ENCODE measurements at places on chromosomes 5 and 9. TPM values are rescaled to one million over a fixed set of nuclear protein-coding genes. Genes with fewer than 3 reads are reported as not detected.

DNA sequence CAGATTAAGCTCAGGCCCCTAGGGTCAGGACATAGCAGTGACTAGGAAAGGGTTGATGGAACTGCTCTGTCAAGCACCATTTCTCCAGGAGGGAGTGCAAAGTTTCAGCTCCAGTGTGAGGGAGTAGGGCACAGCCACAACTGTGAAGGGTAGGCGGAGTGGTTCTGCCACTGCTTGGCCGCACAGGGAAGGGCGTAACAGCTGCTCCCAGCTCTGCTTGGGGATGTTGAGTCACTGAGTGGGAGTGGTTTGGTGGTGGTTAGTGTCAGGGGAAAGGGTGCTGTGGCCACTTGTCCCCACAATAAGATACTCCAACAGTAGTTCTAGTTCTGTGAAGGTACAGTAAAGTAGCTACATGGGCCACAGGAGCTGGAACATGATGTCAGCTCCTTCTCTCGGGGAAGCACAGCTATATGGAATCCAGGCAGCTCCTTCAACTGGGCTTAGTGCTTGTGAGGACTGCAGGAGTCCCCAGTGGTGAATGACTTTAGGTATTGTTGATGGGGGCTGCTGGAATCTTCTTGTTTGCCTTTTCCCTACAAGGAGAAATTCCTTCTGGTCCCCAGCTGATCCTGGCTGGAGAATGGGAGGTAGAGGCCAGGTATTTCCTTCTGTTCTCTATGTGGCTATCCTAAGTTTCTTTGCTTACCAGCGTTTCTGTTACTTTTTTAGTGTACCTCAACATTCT is 314.5 kb downstream of the SPATA31D1 start:
- no peak for DNase-seq

GRCh38 chr5:134547066-134547465 is 21.6 kb downstream of the JADE2 start:
- no peak for DNase-seq

DNA sequence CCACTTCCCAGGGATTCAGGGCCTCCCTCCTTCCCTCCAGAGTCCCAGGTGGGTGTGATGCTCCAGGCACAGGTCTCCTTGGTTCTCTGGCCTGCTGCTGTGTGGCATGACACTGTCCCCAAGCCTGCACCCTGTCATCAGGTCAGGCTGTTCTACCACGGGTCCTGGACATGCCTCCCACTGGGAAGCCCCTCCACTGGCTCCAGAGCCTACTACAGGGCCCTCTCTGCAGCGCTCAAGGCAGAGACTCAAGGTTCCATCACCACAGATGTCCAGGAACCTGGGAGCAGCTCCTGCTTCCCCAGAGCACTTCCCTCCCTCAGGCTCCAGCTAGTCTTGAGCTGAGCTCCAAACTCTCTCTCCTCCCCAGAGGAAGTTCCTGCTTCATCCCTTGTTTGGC is 237.3 kb downstream of the PBX3 start:
- DNase-seq, result no peak

DNA sequence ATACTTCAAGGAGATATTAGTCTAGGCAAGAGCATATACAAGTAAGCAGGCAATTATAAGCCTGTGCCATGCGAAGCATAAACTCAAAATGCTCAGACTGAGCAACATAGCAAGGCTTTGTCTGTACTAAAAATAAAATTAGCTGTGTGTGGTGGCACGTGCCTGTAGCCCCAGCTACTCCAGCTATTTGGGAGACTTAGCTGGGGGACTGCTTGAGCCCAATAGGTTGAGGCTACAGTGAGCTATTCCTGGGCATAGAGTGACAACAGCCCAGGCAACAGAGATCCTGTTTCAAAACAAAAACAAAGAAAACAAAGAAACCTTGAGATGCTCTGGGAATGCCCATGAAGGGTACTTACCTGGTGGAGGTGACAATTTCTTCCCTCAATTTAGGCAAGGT is 130.5 kb upstream of the ZNF608 start:
- no peak for DNase-seq

SPAG8 gene
- 0.19 TPM for total RNA-seq

DNA sequence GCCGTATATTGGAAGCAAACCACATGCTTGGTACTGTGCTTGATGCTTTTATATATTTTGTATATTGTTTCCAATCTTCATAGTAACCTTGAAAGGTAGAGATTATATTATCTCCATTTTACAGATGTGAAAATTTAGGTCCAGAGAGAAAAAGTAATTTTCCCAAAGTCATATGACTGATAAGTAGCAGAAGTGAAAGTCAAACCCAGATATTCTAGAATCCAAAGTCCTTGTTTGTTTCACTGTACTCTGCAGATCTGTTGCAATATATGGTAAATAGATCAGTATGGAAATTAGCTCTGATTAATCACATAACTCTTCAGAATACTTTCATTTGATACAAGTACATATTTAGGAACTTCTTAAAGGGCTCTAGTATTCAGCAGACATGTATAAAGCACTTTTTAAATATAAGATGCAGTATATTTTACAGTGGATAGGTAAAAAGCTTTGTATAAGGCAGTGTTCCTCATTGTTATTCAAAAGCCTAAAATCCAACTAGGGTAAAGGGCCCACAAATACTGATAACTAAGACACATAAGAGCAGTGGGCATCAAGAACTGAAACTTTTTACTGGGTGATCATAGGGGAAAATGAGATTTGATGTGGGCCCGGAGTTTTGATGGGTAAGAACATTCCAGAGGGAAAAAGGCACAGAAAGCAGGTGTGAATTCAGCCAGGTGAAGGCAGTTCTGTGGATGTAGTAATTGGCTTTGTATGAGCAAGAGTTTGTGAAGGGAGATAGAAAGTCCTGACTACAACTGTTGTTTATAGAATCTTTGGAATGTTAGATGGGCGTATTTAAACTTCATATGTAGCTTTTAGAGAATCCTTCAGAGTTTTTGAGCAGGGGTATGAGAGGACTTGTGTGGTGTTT is 25.0 kb downstream of the NDFIP1 start:
- DNase-seq, result no peak

DNA sequence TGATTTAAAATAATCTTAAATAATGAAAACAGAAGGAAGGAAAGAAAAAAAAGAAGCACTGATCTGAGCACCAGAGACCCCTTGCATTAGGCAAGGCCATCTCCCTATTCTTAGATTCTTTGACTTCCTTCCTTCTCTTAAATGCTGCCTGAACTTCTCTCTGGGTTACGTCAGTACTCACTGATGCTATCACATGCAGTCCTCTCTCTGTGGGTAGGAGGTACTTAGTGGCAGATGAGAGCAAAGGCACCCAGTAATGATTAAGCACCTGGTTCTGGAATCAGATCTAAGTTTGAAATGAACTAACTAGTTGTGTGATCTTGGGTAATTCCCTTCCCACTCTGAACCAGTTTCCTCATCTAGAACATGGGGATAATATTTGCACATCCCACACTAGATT is 110.3 kb upstream of the TBC1D2 start:
- DNase-seq, result peak; percentile 55

- DNase-seq, result peak; percentile 71
These were observed 30.2 kb downstream of the LRRTM2 start for GRCh38 chr5:138844812-138845513.

SPATA9 gene
- total RNA-seq, result not detected

DNA sequence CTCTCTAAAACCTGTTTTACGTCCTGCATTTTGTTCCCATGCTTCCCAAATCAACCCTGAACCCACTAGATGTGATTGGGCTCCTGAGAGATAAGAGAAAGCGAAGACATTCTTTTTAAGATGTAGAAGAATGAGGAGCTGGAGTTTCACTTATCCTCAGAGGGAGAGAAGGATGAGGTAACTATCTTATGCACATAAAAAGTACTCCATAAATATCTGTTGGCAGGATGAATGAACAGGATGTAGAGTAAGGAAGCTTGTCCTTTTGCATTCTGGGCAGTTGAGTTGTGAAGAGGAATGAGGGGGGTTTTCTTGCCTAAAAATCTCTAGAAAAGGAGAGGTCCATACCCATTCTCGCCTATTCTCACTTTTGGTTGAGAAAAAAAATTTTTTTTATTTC is 163.2 kb downstream of the UNC13B start:
- DNase-seq, result peak; percentile 12

DNA sequence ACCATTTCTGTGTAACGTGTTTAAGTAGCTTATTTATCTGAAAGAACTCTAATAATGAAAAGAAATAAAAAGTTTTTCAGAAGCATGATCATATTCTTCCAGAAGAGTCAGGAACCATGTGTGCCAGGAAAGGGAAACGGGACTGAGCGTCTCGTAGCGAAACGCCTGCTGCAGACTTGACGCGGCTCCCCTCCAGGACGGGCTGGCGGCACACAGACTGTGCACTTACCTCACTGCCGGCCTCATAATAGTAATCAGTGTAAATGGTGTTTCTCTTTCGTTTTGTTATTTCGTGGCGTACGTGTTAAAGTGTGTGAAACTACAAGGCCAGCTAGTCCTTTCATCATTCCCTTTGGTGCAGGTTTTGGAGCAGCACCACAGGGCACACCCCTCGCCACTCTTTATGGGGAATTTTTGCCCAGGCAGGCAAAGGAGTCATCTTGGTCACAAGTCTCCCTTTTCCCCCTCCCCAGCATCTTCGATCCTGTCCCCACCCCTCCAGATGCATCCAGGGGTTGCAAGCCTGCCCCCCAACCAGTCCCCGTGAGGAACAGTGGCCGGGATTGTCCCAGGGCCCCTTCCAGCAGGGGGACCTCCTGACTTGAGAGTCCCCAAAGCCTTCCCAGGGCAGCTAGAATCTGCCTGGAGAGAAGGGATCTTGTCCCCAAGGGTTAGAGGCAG is 233.1 kb downstream of the FANCC start:
- DNase-seq, result no peak

GRCh38 chr9:135342206-135343130 is 137.1 kb upstream of the PPP1R26 start:
- no peak for DNase-seq

RNF14 gene
- total RNA-seq, result 75.7 TPM

SOHLH1 gene
- 0.05 TPM for total RNA-seq

DNA sequence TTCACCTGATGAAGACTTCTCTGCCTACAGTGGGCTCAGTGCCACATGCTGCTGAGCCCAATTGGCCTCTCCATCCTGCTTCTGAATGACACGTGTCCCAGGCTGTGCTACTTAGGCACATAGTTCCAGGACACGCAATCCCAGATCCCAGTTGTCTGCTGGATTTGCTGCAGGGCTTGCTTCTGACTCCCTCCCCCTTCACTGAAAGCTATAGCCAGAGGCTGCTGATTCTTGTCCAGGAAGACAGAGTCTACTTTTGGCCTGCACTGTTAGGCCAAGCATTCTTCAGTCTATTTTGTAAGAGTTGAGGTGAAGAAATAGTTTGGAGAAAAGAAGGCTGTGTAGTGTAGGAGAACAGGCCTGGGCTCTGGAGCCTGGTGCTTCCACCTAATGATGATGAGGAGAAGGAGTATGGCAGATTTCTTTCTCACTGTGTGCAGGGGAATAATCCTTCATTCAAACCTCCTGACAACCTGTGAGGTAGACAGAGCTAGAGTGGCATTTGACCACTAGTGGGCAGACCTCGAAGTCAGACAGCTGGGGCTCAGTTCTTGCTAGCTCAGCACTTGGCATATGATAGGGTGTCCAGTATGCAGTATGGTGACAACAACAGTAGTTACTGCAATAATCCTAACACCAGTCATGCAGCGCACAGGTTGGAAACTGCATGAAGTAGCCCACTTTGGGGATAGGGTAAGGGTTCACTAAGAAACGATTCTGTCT is 19.5 kb upstream of the ASPN start:
- DNase-seq, result peak; percentile 62

KLHL3 gene
- 32.6 TPM for total RNA-seq

DNA sequence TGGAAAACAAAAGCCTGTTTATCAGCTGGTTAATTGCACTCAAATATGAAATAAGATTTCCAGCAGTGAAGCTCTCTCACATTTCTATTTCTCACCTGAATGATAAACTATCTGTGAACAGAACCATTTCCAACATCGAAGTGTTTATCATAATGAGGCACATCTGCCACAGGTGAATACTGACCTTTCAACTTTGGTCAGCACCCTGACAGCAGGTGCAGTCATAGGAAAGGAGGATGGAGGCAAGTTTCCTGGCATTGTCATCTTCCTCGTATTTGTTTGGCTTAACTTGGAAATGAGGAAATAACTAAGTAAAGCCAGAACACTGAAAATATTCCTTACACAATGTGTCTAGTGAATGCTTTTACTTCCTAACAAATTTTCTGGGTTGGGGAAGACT is 716.4 kb downstream of the NR2F1-AS1 start:
- DNase-seq, result peak; percentile 47

FOXD1 gene
- 0.17 TPM for total RNA-seq

SLC36A3 gene
- total RNA-seq, result not detected

- no peak for DNase-seq
These were observed 42.4 kb downstream of the CPLANE1 start for GRCh38 chr5:37206736-37207135.

FGF1 gene
- total RNA-seq, result 0.85 TPM

PGM5 gene
- total RNA-seq, result 128 TPM

SPINK6 gene
- total RNA-seq, result not detected

DNA sequence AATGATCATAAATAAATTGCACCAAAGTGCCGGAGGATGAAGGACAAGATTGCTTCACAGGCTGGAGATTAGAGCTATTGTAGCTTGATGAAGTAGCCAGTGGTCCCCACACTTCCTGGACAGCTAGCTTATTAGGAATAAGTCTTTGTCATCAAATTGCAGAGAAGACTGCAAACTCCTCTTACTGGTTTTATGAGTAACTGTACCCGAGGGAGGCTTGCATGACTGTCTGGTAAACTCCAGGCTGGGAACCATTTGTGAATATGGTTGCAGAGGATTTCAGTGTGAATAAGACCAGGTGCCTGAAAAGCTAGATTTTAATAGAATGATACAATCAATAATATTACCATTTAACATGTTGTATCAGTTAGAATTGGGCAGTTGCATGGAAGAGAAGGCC is 36.5 kb upstream of the SEMA5A start:
- no peak for DNase-seq

- DNase-seq, result no peak
These were observed 112.6 kb upstream of the MTAP start for GRCh38 chr9:21689854-21690253.

GRCh38 chr5:137105351-137106035 is 393.6 kb downstream of the SPOCK1 start:
- DNase-seq, result no peak

- DNase-seq, result no peak
These were observed 15.7 kb upstream of the IL6ST start for GRCh38 chr5:56010431-56010830.

TNFSF8 gene
- not detected for total RNA-seq

DNA sequence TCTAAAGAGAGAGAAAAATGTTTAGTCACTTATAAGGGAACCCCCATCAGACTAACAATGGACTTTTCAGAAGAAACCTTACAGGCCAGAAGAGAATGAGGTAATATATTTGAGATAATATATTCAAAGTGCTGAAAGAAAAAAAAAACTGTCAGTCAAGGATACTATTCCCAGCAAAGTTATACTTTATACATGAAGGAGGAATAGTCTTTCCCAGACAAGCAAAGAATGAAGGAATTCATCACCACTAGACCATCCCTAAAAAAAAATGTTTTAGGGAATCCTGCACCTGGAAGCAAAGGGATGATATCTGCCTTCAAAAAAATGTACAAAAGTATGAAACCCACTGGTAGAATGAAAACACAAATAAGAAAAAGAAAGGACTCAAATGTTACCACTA is 37.5 kb upstream of the SH3TC2 start:
- no peak for DNase-seq

- DNase-seq, result no peak
These were observed 407.1 kb upstream of the DMAC1 start for GRCh38 chr9:8206720-8207119.

Data from dermis blood vessel endothelial cell (primary cell).